ENCODE measurements at places on chromosomes 11 and 22.
A peak's percentile ranks its signal among the peaks of the same experiment; 100 is the strongest.

GRCh38 chr11:78230161-78230877 is 41.6 kb downstream of the USP35 start:
- no peak for DNase-seq

DNA sequence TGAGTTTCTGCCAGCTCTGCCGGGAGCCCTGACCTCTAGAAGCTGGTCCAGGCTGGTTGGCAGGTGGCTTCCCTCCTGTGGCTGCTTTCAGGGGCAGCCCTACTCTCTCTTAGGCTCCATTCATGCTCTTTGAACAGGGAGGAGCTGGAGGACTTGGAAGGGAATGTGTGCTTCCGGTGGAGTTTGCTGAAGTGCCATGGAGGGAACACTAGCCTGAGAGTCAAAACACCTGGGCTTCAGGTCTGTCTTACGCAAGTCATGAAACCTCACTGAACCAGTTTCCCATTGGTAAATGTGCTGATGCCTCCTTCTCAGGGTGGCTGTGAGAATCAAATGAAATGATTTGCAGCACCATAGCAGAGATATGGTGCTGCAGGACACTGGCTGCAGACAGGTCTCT is 224.5 kb downstream of the KIRREL3 start:
- no peak for DNase-seq

DNA sequence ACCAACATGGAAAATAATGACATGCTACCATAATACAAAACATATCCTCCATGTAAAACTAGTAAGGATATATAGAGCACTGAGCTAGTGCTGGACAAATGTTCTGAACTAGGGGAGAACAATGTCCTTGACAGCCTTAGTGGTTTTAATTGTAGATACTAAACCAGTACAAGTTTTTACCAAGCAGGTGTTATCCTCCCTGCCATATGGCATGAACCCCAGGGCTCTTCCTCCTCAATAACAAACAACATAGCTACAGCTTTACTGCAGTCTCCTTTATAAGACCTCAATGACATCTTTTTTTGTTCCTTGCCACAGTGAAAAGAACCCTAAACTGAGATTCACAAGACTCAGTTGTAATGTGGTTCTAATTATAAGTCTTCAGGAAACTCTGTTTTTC is 70.2 kb upstream of the GDPD4 start:
- no peak for DNase-seq

DNA sequence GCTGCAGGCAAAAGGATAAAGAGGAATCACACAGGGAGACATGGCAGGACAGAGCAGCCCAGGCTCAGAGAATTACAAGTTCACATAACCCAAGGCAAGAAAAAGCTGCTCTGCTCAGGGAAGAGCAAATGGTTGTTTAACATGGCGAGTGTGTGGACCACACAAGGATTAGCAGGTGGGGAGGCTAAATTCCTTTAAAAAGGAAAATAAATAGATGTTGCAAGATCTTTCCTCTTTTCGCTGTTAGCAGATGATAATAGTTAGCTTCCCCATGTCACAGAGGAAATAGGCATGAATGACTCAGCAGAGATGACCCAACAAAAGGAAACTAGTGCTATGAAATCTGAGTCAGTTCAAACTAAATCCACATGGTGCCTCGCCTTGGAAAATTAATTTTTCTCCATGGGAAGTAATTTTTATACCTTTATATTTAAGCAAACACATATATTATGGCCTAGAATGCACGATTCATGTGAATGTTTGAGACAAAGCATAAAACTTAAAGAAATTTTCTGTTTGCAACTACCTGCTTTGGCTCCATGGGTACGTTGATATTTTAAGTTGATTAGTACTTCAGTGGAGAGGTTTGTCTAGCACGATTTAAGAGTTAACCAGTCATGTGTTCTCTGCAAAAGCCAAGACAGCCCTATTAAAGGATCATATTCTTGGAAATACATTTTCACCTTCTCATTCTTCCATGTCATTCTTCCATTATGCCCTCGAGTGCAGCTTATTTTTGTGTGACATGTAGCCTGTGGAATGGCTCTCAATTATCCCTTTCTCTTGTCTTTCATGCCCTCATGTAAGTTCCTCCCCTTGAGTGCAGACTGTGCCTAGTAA is 38.5 kb upstream of the FJX1 start:
- DNase-seq, result no peak

DNA sequence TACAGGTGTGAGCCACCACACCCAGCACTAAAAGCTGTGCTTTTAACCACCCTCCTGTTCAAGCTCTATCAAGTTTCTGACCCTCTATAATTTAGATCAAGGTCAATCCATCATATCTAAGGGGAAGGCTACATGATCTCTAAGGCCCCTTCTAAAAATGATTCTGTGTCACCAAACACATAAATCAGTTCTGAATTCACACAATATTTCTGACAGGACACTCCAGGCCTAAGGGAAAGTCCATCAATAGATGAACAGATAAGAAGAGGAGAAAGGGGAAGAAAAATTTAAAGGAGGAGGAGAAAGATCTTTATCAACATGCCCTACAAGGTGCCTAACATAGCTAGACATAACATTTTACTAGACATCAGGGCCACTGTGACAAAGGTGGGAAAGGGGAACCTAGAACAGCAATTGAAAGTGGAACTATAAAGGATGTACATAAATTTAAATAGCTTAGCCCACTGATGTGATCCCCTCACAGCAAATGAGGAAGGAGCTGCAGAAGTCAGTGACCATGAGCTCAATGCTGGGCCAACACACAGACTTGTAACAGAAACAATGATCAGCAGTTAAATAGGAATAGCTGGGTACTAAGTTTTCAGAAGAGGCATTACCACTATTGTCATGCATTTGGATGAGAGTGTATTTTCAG is 4.7 kb downstream of the PRCP start:
- no peak for DNase-seq

DNA sequence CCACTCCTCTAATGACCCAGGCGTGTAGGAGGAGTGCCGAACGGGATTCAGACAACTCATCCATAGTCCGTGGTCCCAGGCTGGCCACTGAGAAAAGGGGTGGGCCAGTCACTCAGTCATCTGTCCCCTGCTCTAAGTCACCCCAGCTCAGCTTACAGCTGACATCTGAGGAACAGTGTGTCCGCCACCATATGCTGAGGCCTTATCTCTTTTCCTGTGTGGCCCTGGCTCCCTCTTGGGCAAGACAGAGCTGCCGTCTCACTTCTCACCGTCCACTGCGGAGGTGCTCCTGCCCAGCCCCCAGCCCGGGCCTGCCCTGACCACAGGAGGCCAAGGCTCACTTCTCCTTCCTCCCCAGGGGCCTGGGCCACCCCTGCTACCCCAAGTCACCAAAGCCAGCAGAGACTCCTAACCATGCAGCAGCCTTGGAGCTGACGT is 6.8 kb downstream of the CCDC86 start:
- no peak for DNase-seq

- no peak for DNase-seq
Observed at GRCh38 chr11:81337756-81338155, 1395.9 kb downstream of the FAM181B start.

- no peak for DNase-seq
Observed at GRCh38 chr22:36194385-36194784, 7.2 kb downstream of the APOL4 start.

DNA sequence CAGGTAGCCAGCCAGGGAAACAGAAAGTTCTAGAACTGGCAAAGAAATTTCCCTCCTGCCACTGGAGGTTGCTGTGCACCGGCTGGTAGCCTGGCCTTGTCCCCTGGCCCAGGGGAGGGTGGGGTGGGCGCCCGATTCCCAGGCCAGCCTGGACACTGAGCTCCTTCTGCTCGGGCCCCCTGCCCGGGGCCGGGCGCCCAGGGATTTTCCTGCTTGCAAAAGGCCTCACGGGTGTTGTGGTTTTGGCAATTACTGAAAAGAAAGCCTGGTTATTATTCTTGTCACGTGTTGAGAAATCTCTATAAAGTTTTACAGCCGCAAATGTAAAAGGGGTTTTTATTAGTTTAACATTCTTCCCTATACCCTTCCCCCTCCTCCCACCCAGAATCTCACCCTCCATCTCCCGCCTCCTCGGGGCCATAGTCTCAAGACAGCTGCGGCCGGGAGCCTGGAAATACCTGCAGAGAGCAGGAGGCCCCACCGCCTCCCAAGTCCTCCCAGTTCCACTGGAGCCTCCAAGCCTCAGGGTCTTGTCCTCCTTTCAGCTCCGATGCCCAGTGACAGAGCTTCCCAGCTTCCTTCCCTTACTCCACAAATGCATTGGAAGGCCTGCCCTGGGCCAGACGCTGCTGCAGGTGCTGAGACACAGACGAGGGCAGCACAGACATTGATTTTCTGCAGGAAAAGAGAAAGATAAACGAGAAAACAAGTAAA is 1515.6 kb downstream of the TBC1D22A start:
- no peak for DNase-seq

GRCh38 chr11:70889411-70889810 is 363.0 kb downstream of the SHANK2 start:
- DNase-seq, result no peak

DNA sequence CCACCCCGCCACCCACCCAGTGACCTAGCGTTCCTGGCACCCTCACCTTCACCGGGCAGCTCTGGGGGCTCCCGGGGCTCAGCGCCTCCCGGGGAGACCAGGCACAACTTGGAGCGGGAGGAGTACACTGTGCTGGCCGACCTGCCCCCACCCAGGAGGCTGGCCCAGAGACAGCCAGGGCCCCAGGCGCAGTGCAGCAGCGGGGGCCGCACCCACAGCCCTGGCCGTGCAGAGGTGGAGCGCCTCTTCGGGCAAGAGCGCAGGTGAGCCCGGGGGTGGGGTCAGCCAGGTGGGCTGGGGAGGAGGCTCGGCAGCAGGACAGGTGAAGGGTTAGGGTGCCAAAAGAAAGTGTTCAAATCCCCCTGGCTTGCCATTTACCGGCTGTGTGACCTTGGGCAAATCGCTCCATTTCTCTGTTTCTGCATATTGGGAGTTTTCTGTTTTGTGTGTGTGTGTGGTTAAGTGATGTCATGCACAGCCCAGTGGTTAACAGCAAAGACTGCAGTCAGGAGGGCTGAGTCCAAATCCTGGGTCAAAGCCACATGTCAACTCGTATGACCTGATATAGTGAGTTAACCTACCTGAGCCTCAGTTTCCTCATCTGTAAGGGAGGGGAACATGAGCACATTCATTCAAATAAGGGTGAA is 29.5 kb downstream of the TRIOBP start:
- no peak for DNase-seq

DNA sequence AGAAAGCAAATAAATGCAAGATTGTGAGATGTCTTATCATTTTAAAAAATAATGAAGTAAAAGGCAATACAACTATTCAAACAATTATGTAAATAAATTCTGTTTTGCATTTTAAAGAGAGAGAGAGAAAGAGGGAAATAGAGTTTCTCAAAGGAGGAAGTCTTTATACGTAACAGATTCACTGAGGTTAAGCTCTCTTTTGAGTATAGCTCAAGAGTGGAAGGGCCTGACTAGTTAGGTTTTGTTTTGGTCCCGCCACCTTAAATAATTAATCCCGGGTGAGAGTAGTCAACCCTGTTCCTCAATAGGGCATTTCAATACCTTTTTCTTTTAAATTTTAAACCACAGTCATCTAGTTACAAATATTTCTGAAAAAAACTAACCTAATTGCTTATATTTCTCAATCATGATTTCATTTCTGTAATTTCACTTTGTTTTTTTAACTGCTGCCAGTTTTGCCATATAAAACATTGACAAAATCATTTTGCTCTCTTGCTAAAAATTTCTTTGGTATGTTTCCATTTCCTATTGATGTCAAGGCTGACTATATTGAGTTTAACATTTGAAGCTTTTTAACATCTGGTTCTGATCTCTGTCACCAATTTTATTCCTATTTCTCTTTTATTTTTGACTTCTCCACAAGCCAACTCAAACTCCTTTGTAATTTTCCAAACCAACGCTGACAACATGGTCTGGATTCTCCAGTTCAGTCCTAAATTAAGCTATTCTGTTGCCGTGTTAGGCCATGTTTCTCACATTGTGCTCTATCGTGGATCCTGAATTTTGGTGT is 10.3 kb downstream of the OR10D3 start:
- no peak for DNase-seq

GRCh38 chr11:64225608-64226506 is at the start of the genes NUDT22 and TRPT1:
Gene NUDT22, plus strand, starts transcription at chr11:64226274. Its CDS starts 379 bp downstream, at chr11:64226653.
Gene TRPT1, minus strand, starts transcription at chr11:64226186. Its CDS starts 326 bp downstream, at chr11:64225860.
- peak; percentile 88 for DNase-seq

GRCh38 chr11:31240340-31240904 is 129.1 kb downstream of the DCDC1 start:
- no peak for DNase-seq

GRCh38 chr11:33894398-33894746 is 2.5 kb upstream of the LMO2 start:
- DNase-seq, result no peak

DNA sequence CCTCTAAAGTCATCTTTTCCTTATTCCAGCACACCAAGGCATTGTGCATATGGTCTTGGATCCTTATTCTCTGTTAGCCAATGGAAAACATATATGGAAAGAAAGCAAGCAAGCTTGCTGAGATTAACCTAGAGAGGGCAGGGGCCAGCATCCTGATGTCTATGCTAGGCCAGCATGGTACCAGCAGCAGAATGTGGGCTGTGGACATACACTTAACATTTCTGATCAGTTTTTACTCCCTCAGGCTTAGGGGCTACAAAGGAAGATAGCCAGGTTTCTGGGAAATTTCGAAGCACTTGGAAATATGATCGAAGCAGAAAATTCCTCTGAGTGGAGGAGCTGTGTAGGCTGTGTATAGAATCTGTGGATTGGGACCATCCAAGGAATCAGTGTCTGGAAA is 67.0 kb downstream of the ST3GAL4 start:
- DNase-seq, result no peak

- no peak for DNase-seq
Observed at GRCh38 chr11:17169876-17170275, 37.9 kb downstream of the PIK3C2A start.

DNA sequence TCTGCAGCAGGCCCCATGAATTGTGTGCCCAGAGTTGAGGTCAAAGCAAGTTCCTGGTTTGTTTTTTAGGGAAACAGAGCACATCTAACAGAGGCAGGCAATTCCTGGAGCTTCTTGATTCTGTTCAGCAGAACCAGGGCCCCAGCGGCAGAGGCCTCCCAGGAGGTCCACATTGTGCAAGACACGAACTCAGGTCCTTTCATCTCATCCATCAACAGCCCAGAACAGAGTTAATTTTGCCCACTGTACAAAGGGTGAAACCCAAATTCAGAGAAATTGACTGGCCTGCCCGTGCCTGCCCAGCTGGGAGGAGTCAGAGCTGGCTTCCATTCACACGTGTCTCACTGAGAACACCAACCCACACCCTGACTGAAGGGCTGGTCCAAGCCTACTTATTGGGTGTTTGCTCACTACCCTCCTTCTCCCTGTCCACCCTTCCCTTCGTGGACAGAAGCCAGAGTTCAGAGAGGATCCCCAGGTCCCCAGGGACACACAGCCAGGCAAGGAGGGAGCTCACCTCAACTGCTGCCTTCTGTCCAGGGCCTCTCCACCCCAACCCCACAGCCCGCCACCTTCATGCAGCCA is 607.1 kb downstream of the TBC1D22A start:
- DNase-seq, result no peak

- no peak for DNase-seq
Observed at GRCh38 chr22:50476868-50477267, 2.0 kb upstream of the SBF1 start.

DNA sequence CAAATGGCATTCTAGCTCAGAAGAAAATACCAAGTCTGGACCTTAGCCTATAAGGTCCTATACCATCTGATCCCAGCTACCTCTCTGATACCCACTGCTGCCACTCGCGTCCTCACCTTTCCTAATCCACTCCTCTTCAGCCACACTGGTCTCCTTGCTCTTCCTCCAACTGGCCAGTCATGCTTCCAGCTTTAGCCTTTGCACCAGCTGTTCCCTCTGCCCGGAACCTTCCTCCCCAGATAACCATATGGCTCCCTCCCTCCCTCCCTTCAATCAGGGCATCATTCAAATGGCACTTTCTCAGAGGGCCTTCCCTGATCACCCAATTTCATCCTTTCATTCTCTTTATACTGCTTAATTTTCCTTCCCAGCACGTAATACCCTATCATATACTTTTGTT is 67.9 kb downstream of the KCNC1 start:
- DNase-seq, result no peak

Data from activated naive CD8-positive, alpha-beta T cell treated with anti-CD3 and anti-CD28 coated beads, Interleukin-2, amount 50 U/mL, for 16 hours (primary cell).